ENCODE measurements at places on chromosomes 2 and 18. TPM values are rescaled to one million over a fixed set of nuclear protein-coding genes. Genes with fewer than 3 reads are reported as not detected.

UGT1A10 gene
- total RNA-seq: not detected

DNA sequence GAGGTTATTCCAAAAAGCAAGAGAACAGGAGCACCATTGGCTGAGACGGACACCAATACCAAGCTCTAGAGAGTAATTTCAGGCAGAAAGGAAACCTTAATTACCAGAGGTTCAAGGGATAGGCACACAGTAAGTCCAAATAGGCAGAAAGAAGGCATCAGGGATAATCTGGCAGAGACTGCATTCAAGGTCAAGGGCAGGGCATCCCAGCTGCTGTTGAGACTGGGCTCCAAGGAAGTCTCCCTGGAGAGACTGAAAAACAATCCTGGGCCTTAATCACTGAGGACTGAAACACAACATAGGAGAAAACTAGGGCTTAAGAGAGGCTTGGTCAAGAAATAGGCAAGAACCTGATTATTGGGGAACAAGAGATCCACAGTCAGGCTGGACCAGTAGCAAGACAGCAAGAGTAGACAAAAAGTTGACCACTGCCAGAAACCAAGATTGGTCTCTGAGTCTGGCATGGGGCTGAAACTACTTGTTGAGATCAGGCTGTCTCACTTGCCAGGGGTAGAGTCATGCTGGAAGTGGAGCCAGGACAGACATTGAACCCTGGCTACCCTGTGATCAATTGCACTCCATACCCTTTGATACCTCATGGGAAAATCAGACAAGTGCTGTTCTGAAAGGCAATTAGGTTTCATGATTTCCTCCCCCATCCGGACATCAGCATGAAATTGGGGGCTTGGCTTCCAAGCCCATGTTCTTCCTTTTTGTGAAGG lies 193.2 kb upstream of the TNP1 start:
- DNase-seq: no peak

GRCh38 chr2:77054938-77055337 lies 467.2 kb downstream of the LRRTM4 start:
- DNase-seq: no peak

GRCh38 chr2:527581-527980 lies 149.6 kb downstream of the TMEM18 start:
- no peak for DNase-seq

FAM110C gene
- total RNA-seq: 0.13 TPM

DNA sequence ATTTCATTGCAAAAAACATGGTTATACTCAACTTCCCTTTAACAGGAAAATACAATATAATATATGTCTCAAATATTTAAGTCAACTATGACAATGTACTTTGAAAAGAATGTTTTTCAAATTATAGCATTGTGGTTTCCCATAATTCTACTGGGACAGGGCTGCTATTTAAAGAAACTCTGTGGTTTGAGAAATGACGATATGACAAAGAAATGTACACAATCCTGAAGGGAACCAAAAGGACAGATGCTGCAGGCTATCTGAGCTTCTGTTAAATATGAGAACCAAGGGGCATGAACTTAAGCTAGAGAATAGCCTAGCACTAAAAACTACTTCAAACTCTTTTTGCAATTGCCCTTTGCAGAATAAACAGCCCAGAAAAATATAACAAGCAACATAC lies 415.9 kb downstream of the GRB14 start:
- DNase-seq: no peak

C2orf80 gene
- not detected for total RNA-seq

- DNase-seq: no peak
Observed at GRCh38 chr2:99827296-99827999, 314.9 kb downstream of the AFF3 start.

MAT2A gene
- total RNA-seq: 547 TPM

BMP10 gene
- not detected for total RNA-seq

GRCh38 chr2:120729406-120730399 lies 6.0 kb upstream of the GLI2 start:
- no peak for DNase-seq

GRCh38 chr2:46390901-46391395 lies 88.4 kb upstream of the TMEM247 start:
- no peak for DNase-seq

SPDYA gene
- total RNA-seq: 0.87 TPM

DNA sequence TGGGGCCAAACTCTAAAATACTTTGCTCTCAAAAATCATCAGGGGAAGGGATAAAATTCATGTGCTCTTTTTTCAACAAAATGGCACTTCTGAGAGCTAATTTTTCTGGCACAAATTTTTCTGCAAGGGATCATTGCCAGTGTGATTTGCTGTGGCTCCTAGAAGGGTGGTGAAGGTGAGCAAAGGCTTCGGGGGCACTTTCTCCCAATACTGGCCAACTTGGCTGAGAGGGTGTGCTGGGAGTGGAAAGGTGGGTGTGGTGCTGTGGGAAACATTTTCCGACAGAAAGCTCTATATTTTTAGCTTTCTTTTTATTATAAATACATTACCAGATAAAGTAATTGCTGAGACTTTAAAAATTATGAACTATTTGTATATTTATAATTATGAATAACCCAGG lies 419 bp downstream of the SMYD1 start:
- DNase-seq: no peak

TUBA3E gene
- not detected for total RNA-seq

DNA sequence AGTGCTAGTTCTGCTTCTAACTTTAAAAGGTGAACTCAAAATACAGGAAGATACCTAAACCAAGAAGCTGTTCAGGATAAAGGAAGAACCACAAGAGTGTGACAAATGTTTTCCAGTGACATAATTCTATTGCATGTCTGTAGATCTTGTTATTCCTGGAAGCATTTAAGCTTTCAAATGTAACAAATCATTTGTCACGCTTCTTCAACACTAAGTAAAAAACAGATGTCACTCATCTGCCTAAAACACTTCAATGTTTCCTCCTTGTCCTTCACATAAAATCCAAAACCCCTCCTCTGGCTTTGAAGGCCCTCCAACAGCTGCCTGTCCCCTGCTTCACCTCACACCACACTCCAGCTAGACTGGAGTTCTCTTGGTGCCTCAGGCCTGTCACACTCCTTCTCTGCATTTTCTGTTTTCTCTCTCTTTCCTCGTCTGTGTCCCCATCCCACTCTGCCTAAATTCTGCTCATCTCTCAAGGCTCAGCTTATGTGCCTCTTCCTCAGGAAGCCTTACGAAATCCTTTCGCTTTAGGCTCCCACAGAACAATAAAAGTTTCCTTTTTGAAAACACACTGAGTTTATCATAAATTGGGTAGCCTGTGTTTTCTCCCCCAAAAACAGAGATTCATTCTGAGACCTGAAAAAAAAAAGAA lies 6.4 kb upstream of the CLEC4F start:
- DNase-seq: no peak

- DNase-seq: no peak
Observed at GRCh38 chr2:128172191-128172590, 81.2 kb downstream of the UGGT1 start.

DNA sequence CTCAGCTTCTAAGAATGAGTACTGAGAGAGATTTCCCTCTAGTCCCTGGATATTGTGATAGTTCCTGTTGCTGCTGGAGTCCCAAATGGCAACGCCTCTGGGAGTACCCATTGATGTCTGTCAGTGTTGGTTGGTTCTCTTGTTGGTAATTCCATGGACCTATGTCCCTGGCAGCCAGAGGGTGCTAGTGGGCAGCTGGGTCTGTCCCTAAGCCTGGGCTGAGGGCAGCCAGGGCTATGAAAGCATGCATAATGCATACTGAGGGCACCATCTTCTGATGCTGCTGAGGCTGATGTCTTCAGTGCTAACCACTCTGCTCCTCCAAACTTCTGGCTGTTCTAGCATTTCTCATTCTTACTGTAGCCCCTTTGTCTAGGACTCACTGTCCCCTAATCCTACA lies 35.9 kb downstream of the NABP1 start:
- no peak for DNase-seq

DNA sequence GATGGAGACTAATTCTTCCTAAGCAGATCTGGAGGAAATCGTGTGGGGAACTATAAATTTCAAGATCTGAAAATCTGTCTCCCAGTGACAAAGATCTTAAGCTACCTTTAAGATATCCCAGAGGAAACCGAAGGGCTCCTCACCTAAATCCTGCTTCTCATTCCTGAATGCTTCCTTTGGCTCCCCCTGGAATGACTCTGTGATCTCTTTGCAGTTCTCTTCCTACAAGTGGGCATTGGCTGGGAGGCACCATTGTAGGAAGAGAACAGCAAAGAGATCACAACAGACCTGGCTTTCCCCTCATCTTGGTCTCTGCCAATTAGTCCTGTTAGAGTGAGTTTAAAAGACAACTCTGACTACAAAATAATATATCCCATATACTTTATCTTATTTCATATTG lies 70.0 kb upstream of the KCNH7 start:
- no peak for DNase-seq

SOX11 gene
- total RNA-seq: not detected

- DNase-seq: no peak
Observed at GRCh38 chr2:85770786-85771409, 17.1 kb downstream of the ATOH8 start.

FSHR gene
- total RNA-seq: not detected

- no peak for DNase-seq
Observed at GRCh38 chr2:75002007-75002406, 43.6 kb downstream of the POLE4 start.

DNA sequence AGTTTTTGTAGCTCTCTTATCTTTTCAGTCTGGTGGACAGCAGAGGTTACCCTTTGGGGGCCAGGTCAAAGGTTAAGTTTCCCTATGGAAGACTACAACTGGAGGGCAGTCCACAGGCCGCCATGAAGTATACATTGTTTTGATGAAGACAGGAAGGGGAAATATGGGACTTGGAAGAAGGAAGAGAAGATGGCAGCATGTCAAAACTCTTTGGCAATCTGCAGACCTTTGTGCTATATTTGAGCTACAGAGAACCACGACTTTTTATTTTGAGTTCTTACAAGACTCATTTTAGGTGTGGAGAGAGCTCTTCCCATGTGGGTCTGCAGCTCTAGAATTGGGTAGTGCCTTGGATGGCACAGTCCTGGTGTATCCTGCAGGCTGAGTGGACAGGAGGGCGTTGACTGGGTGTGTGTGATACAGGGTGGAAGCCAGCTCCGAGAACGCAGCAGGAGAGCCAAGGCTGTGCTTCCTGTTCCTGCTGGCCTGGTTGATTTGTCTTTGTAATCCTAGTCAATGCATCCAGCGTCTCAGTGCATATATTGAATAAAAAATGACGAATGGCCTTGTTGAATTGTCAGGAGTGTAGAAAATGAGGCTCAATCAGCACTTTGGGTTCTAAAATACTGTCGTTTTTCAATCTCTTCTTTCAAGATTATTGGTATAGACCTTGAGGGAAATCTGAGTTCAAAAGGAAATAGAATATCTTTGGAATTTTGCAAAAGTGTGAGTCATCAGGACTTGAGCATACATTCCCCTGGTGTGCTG lies 11.5 kb downstream of the ITGA6 start:
- DNase-seq: peak; percentile 71

- no peak for DNase-seq
Observed at GRCh38 chr2:121697108-121697631, 39.5 kb downstream of the NIFK start.

- no peak for DNase-seq
Observed at GRCh38 chr2:150212722-150213171, 274.7 kb downstream of the RND3 start.

MPV17 gene
- 89.5 TPM for total RNA-seq

GRCh38 chr2:191696966-191697365 lies 19.0 kb downstream of the NABP1 start:
- DNase-seq: no peak

DNA sequence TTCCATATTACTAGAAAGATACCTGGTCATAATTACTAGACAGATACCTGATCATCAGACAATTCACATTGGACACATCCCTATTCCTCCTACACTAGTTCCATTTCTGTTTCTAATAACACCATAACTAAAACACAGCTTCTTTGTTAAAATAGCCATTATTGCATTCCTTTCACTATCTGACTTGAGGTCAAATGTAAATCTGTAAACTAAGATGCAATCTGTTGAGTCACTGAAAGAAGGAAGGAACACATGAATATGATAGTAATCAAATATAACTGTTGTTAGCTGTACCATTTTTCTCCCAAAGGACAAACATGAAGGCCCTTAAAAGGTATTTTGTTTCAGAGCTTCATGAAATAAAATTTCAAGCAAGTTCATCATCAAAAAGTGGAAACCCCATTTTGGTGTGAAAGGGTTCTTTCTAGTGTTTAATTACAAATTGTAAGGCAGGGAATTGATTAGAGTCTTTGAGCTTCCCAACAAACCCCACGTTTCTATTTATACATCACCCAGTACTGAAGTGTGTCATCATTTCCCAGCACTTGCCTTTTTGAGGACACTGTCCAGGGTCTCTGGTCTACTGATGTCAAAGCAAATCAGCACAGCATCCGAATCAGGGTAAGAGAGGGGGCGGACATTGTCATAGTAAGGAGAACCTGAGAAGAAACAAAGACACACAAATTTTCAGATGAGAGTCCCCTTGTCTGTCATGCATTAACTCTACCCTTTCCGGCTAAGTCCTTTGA lies 13.0 kb downstream of the RND3 start:
- DNase-seq: no peak

GRCh38 chr18:36411745-36412168 lies 114.2 kb downstream of the FHOD3 start:
- no peak for DNase-seq
